NCI-H1930 (cell line): ENCODE measurements at places on chromosomes 16 and 17.

DNA sequence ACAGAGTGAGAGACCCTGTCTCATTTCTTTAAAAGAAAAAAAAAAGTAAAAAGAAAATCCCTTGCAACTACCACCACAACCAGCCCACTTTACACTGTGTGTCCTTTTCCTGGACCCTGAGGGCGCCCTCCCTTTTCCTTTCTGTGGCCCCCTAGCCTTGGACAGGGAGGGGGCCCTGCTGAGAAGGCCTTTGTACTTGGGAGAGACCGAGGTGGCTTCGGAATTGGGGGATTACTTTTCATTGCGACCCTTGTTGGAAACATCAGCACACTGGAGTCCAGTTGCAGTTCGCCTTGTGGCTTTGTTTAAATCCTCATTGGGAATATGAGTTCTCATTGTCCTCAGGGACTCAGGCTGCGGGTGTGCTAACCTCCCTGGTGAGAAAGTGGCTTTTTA is 9.4 kb upstream of the DNASE1 start:
- DNase-seq: no peak

DNA sequence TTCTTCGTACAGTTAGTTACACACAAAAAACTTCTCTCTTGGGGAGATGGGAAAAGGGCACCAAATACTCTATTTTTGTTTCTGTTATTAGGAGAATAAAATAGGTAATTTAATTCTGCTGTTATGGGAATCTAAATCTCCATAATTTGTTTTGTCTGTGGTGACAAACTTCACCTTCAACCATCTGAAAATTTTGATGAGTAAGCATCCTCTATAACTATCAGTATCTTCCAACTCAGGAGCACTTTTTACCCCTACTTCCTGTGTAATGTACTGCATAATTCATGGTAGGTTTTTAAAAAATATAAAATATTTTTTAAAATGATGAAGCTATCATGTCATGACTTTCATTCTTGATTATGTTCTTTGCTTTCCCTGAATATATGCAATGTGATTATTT is 33.6 kb upstream of the CNTNAP4 start:
- DNase-seq: no peak

GRCh38 chr16:74570412-74571301 is 36.3 kb downstream of the GLG1 start:
- no peak for DNase-seq

DNA sequence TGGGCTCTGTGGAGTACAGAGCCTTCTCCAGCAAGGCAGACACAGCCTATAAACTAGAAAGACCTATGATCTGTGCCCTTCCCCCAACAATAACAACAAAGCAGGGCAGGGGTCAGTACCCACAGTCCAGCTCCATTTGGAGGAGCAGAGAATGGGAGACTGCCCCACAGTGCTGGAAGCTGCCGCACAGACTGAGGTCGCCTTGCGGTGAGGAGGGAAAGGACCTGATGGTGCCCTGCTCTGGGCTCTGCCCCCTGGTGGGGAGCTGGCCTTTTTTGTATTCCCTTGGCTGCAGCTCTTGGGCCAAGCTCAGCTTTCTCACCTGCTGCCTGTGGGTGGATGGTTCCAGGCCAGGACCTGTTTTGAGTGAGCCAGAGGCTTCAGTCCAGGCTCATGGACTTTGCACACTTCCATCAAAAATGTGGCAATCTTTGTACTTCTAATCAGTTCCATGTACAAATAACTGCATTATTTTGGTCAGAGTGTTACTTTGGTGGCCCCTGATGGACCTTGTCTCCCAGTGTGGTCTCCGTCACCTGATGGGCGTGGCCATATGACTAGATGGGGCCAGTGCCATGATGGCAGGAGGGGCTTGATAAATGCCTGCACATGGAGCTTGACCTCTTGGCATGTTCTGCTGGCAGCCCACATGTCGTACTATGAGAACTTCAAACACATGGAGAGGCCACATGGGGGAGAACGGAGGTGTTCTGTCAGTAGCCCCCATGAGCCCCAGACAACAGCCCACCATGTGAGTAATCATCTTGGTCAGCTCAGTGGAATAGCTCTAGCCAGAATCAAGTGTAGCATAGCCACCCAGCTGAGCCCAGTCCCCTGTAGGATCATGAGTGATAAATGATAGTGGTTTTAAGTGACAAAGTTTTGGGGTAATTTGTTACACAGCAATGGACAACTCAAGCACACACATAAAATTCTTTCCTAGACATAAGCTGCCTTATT is 24.2 kb downstream of the B9D1 start:
- no peak for DNase-seq

- DNase-seq: no peak
These were observed 156.6 kb upstream of the SDK2 start for GRCh38 chr17:73800893-73801292.

- no peak for DNase-seq
These were observed 15.3 kb downstream of the ZC3H7A start for GRCh38 chr16:11781773-11782172.

DNA sequence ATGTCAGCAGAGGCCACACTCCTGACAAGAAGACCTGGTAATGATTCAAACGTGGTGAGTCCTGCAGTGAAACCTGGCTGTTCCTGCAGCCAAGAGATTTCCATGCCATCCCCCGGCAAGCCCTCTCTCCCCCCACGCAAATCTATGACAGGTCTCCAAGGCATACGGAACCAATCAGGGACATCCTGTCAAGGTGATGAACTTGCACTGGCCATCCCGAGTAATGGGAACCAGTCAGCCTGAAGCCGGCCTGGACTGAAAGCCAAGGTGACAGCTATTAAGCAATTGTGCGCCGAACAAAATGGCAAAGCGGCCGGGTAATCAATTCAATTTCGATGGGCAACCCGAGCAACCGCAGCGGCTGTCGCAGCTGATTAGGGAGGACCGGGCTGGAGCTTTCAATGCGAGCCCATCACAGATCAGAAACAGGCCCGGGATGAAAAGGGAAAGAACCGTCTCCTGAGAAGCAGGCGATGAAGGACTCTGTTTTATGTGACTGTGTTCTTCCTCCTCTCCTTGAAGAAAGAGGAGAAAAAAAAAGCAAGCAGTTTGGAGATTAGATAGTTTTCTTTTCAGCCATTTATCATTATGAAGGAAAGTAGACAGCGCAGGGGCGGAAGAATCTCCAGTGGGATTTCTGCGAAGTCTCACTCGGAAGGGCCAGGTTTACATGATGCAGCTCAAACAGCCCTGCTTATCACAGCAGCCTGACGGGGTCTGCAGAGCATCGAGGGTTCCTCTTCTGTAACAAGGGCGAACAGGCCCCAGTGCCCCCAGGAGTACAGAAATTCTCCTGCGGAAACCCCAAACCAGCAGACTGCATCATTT is 35.2 kb downstream of the TBX4 start:
- no peak for DNase-seq

- DNase-seq: no peak
These were observed 668 bp downstream of the MMP15 start for GRCh38 chr16:58026139-58026704.

DNA sequence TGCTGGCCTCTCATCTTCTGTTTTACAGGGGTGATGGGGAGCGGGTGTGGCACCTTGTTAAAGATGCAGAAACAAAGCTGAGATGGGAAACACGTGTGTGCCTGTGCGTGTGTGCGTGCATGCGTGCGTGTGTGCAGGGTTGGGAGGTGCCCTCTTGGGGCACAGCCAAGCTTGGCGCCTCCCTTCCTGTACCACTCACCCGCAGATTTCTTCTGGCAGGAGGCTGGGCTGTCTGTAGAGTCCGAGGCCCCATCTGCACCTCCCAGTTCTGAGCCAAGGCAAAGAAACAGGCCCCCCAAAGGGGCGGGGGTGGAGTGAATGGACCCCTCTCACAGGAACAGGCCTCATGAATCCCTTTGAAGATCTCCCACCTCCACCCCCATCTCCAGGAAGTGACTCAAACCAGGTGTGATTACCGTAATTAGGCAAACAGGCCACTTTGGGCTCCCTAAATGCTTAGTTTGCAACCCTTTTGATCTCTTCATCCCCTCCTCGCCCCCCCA is 20.9 kb downstream of the TNS4 start:
- no peak for DNase-seq

GRCh38 chr17:50609380-50610074 is 25.2 kb upstream of the ABCC3 start:
- DNase-seq: no peak

DNA sequence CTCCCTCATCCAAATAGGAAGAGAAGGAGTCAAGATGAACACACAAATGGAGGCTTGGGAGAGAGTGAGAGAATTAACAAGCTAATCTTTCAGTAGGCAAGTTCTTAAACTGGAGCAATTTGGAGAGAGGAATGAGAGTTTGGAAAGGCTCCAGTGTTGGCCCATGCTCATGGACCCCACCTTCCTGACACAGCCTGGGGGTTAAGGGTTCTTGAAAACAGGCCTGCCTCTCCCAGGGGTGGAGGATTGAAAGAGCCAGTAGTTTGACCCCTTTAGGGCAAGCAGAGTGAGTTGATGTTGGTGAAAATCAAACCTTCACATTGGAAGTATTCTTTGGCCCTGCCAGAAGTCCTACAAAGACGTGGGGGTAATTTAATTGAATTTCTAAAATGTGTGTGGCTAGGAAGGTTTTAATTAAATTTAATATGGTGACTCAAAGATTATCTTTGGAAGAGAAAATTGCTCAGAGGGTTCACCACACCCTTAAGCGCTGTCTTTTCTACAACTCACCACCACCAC is 5.8 kb downstream of the HOXB3 start:
- DNase-seq: no peak

- DNase-seq: no peak
These were observed 50.6 kb downstream of the RNF112 start for GRCh38 chr17:19461681-19462080.

DNA sequence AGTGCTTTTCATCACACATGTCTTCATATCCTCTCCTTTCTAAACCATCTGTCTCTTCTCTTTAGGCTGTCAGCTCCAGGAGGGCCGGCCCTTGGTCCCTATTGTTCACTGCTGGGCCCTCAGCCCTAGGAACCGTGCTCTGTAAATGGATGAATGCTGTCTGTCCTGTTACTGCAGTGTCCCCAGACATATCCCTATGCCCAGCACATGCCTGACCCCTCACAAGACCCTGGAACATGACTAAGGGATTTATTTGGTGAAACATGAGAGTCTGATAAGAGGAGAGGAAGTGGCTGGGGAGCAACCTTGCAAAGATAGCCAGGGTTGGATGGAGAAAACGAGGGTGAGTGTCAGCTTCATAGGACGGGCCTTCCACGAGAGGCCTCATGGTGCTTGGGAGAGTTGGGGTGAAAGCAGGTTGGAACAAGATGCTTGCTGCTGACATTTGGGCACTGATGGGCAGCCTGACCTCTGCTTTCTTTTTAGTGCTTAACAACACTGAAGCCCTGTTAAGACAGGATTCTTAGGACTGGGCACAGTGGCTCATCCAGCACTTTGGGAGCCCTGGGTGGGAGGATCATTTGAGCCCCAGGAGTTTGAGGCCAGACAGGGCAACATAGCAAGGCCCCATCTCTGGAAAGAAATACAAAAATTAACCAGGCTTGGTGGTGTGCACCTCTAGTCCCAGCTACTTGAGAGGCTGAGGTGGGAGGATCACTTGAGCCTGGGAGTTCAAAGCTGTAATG is 39.0 kb downstream of the ABCC1 start:
- DNase-seq: no peak

DNA sequence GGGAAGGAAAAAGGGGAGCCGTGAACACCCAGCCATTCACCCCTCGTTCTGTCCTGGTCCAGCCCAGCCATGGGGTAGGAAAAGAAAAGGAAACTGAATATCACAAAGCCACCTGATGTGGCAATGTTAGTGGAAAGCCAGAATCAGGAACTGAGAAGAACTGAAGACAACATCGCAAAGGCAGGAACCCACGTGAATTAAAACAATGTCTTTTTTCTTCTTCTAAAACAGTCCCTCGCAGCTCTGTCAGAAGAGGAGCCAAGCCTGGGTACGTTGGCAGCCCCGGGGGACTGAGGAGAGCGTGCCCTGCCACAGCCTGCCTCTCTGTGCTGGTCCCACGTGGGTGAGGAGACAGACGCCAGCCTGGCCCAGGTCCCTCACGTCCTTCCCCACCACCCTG is 55.0 kb downstream of the ZNF423 start:
- DNase-seq: no peak

DNA sequence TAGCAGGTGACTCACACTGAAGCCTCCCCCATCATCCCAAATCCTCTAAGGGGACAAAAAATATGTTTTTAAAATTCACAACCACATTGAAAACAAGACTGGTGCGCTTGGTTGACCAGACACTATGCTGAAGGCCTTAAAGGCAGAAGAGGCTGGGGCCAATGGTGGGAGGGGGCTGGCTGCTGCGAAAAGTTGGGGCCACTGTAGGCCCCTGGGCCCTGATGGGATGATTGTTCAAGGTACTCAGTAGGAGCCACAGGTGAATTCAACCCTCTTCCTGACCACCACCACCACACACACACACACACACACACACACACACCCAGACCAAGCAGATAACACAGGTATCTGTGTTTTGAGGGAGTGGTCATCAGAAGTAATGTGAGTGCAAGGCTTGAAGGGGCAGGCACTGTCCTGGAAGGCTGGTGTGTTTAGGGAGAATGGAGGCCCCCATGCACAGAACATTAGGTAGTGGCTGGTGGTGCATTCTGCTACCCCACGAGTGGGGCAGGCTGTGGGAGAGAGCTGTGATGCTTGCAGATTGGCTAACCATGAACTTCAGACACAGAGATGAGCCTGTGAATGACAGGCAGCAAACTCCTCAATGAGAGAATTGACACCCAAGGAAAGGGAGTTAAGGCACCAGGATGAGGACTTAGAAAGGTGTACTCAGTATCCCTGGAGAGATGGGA is 55.0 kb downstream of the NT5M start:
- no peak for DNase-seq

GRCh38 chr17:28226563-28227315 is 92.3 kb upstream of the TMEM97 start:
- no peak for DNase-seq

- no peak for DNase-seq
These were observed 33.2 kb downstream of the ZNF750 start for GRCh38 chr17:82806645-82807044.

- no peak for DNase-seq
These were observed 3.9 kb downstream of the CDH13 start for GRCh38 chr16:82630688-82631087.

DNA sequence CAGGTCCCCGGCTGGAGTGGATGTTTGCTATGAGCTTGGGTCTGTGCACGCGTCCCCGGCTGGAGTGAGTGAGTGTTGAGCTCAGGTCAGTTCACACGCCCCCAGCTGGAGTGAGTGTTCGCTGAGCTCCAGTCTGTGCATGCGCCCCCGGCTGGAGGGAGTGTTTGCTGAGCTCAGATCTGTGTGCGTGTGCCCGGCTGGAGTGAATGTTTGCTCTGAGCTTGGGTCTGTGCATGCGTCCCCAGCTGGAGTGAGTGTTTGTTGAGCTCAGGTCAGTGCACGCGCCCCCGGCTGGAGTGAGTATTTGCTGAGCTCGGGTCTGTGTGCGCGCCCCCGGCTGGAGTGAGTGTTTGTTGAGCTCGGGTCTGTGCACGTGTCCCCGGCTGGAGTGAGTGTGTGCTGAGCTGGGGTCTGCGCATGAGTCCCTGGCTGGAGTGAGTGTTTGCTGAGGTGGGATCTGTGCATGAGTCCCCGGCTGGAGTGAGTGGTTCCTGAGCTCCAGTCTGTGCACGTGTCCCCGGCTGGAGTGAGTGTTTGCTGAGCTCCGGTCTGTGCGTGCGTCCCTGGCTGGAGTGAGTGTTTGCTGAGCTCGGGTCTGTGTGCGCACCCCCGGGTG is 284.2 kb downstream of the SNX29 start:
- peak; percentile 26 for DNase-seq
